Epithelial cell of esophagus (primary cell): ENCODE measurements at places on chromosomes 1 and 21.

- DNase-seq: no peak
These were observed 64.9 kb downstream of the LMO4 start for GRCh38 chr1:87393445-87394085.

- peak; percentile 95 for DNase-seq
These were observed at the start of gene S100A16 for GRCh38 chr1:153612755-153613331. S100A16 (minus strand) TSS chr1:153613137; CDS start chr1:153608151, 4,986 bp downstream.

GRCh38 chr1:222557148-222557547, 9.2 kb upstream of the HHIPL2 start:
- no peak for DNase-seq

DNA sequence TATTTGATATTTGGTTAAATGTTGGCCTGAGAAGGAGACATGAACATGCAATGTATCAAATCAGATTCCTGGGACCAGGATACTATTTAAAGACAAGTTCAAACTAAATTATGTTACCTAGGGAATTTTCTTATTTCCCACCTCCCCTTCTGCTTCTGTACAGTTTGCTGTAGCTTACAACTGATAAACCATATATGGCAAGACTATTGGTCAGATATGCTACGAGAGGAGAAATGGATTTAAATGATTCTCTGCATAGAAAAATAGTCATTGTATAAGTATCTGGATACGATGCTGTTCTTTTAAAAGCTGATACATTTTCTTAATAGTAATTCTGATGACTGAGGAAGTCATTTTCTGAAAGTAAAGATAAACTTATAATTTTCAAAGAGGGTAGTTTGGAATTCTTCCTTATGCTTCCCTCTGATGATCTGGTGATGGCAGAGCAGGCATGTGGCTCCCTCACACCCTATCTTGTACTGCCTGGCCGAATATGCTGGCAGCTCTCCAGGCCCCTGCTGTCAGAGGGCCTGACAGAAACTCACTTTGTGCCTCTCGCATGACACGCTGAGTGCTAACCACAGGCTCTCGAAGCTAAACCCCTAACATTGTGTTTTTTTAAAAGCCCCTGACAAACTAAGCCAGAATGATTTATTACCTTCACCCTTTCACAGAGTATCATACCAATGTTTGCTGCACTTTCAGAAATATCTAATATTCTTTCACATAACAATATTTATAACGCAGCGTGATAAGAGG, 19.4 kb downstream of the RRP15 start:
- DNase-seq: no peak

DNA sequence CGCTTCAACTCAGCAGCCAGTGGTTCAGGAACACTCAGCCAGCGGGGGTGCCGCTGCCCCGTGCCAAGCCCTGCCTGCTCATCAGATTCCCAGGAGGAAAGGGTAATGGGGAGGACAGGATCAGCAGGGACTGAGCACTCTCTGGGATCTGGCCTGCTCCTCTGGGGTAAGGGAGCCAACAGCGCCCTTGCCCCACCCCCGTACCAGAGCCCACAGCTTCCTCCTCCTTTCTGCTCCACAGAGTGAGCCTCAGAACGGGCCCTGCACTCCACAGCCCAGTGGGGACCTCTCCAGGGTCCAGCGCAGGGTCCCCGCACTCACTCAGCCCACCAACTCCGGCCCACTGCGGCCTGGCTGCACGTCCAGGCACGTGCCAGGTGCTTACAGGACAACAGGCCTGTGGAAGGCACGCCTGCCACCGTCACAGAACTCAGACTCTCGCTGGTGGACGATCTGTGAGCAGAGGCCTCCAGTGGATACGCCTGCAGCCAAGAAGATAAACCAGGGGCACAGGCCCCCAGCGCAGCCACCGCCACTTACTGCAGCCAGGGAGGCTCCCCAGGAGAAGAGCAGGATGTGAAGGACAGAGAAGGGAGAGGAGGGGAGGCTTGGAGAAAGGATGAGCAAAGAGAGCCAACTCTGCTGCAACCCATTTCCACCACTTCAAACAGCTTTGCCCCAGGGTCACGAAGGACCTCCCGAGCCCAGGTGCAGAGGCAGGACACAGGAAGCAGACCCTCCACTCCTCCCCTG, 2.1 kb downstream of the MEGF6 start:
- no peak for DNase-seq

DNA sequence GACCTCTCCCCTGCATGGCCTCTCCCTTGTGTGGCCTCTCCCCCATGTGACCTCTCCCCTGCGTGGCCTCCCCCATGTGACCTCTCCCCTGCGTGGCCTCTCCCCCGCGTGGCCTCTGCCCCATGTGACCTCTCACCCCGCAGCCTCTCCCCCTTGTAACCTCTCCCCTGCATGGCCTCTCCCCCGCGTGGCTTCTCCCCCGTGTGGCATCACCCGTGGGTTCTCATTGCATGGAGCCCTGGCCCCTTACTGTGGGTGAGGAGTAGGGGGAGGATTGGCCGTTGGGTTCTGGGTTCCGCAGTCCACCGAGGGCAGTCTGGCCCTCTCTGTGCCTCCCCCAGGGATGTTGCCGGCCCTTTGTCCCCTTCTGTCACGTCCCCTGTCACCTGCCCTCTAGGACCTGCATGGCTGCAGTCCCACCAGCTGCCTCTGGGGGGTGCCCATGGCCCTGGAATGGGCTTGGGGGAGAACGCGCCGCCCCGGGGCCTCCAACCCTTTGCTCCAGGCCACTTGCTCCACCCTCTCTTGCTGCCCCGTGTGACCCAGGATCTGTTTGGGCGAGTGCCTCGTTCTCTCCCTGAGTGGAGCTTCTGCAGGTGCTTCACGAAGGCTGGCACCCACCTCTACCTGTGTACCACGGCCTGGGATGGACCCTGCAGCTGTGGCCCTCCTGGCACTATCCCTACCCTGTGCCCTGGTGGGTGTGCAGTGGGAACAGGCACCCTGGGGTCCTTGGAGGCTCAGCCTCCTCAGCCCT, 21.3 kb downstream of the RRP1 start:
- peak; percentile 68 for DNase-seq

- DNase-seq: peak; percentile 60
These were observed 28.5 kb upstream of the RNF2 start for GRCh38 chr1:185016880-185017279.

GRCh38 chr1:78038071-78038470, 7.7 kb upstream of the GIPC2 start:
- no peak for DNase-seq

DNA sequence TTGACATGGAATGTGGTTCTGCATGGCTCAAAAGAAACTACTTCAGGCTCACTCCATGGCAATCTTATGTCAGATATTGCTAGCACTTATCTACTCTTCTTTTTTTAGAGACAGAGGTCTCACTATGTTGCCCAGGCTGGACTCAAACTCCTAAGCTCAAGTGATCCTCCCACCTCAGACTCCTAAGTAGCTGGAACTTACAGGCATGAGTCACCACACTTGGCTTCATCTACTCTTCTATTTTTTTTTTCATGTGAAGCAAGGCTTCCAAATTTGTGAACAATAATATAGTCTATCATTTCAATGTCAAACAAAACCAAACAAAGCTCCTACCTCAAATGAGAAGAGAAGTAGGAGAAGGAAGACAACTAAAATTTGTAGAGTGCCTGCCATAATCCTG, 7.5 kb upstream of the PSEN2 start:
- peak; percentile 51 for DNase-seq

- DNase-seq: no peak
These were observed 61.0 kb downstream of the IER5 start for GRCh38 chr1:181149326-181150125.

GRCh38 chr21:33047231-33047630, 21.5 kb downstream of the OLIG2 start:
- peak; percentile 36 for DNase-seq

DNA sequence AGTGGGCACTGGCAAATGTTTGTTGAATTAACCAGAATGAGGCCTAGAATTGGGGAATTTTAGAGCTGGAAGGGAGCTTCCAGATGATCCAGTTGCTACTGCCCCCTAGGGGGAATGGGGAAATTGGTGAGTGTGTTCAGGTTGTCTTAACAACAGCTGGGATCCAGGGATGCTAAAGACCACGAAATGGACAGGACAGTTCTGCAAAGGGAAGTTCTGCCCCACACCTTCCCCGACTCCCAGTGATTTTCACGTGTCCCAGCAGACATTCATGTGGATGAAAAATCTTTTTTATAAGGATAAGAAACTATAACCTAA, 33.9 kb downstream of the TRIM62 start:
- DNase-seq: peak; percentile 43

GRCh38 chr1:169161496-169162194, 55.2 kb downstream of the ATP1B1 start:
- peak; percentile 22 for DNase-seq

DNA sequence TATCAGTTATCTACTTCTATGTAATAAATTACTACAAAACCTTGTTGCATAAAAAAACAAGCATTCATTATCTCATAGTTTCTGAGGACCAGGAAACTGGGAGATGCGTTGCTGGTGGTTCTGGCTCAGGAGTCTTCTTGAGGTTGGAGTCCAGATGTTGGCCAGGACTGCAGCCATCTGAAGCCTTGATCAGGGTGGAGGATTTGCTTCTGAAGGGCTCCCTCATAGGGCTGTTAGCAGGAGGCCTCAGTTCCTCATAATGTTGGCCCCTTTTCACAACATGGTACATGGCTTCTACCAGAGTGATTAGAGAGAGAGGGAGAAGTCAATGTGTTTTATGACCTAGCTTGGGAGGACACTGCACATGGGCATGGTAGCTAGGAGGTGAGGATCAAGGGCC, 137.4 kb downstream of the CNIH3 start:
- DNase-seq: no peak

GRCh38 chr1:102182603-102183260, 186.0 kb upstream of the OLFM3 start:
- DNase-seq: no peak

DNA sequence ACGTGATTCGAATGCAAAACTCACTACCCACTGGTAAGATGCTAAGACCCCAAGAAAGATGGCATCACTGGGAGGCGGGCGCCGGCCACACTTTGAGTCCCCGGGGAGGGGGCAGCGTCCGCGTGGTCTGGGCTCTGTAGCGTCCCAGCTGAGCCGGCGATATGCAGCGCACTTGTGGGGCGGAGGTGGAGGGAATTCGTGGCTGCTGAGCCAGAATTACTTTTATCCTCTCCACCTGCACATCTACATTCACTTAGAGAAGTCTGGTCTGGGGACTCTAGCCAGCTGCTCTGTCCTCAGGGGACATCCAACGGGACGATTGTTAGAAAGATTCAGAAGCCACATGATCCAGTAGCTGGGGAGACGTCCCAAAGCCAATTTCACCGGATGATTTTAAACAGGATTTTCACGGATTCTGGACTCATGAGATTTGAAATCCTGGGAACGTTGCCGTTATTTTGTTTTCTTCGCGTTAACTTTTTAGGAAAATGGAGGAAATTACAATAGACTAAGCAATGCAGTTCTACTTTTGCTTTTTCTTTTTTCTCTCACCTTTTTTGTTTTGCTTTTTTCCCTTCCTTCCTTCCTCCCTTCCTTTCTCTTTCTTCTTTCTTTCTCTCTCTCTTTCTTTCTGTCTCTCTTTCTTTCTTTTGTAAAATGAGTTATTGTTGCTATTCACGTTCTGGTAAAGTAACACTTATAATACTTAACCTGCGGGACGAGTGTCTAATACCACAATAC, 1.3 kb downstream of the JAM2 start:
- no peak for DNase-seq

DNA sequence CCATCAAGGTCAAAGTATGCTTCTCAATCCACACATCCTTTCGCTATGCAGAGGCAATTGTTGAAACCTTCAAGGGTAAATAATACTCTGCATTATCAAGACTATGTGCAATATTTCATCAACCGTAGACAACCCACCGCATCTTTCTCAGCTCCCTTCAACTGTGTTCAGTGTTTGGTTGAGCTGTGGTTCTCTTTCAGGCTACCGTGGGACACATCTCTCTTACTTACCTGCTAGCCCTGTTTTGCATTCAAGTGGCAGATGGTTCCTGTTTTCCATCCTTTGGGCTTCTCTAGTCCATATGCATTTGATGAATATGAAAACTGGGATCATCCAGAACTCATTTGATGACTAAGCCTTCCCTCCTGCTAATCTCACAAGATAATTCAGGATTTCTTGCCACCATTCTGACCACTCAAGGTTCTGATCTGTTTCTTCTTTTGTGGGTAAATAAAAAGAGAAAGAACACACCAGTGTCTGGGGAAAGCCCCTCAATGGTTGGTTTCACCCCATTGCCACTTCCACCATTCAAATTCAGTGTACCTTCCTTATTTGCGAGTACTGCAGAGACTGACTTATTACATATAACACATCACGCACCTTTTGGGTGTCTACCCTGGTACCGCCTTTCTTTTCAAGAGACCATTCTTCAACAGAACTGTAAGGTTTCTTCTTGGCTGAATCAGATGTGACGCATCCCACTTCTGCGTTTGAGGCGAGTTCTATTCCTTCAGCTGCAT, 61.7 kb downstream of the BACE2 start:
- no peak for DNase-seq

GRCh38 chr1:185444676-185445075, 127.6 kb upstream of the IVNS1ABP start:
- no peak for DNase-seq

- DNase-seq: peak; percentile 97
These were observed 104.9 kb upstream of the TMPRSS2 start for GRCh38 chr21:41612674-41613532.

DNA sequence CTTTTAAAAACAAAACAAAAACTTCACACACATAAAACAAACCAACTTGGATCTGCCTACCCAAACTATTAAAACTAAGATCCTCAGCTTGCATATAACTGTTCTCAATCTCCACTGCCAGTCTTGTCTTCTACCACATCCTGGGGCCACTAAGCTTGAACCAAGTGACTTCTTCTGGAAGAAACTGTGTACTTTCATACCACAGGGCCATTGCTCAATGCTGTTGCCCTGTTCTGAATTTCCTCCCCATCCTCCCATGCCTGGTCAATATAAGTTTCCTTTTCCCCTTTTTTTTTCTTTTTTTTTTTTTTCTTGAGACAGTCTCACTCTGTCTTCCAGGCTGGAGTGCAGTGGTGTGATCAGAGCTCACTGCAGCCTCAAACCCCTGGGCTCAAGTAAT, 109.9 kb downstream of the KIAA0319L start:
- DNase-seq: no peak

DNA sequence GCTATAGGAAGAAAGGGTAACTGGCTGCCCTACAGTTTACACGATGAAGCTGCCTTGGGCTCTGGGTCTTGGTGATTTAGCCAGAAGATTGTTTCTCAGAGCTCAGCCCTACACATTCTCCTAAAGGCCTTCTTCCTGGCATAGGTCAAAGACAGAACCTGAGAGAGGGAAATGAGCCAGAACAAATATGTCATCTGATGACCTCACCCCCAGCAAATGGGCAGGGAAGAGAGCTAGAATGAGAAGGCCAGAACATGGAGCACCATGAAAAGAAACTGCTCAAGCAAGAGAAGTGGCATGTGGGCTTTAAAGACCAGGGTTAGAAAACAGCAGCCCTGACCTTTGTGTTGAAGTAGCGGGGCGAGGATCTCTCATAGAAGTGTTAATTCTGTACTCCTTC, 5.5 kb upstream of the ILDR2 start:
- peak; percentile 14 for DNase-seq

GRCh38 chr1:36034692-36035091, 49.2 kb upstream of the TEKT2 start:
- peak; percentile 94 for DNase-seq
